GM10248 (cell line): ENCODE measurements at places on chromosomes 7 and 10.

- DNase-seq, result no peak
Observed at GRCh38 chr7:128244861-128245260, 3.8 kb downstream of the LEP start.

DNA sequence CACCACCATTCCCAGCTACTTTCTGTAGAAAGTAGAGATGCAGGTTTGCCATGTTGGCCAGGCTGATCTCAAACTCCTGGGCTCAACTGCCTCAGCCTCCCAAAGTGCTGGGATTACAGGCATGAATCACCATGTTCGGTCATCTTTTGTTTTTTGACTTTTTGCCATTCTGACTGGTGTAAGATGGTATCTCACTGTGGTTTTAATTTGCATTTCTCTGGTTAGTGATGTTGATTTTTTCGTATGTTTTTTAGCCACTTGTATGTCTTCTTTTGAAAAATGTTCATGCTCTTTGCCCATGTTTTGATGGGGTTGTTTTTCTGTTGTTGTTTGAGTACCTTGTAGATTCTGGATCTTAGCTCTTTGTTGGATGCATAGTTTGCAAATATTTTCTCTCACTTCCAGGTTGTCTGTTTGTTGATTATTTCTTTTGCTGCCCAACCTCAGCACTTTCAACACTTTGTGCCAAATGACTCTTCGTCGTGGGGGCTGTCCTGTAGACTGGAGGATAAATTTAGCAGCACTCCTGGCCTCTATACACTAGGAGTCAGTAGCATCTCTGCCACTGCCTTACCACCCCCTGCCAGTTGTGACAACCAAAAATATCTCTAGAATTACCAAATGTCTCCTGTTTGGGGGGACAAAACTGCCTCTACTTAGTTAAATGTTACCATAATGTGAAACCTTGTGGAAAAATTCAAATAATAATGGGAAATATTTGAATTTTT, 6.5 kb upstream of the CPED1 start:
- no peak for DNase-seq

- peak; percentile 21 for DNase-seq
Observed at GRCh38 chr10:4686644-4686996, 139.4 kb upstream of the AKR1E2 start.

GRCh38 chr7:104983578-104984539, 30.1 kb upstream of the KMT2E start:
- peak; percentile 85 for DNase-seq

- DNase-seq, result no peak
Observed at GRCh38 chr10:74097776-74098175, 52.9 kb downstream of the AP3M1 start.

GRCh38 chr10:119177708-119178371, 772 bp downstream of the PRDX3 start:
- DNase-seq, result no peak

DNA sequence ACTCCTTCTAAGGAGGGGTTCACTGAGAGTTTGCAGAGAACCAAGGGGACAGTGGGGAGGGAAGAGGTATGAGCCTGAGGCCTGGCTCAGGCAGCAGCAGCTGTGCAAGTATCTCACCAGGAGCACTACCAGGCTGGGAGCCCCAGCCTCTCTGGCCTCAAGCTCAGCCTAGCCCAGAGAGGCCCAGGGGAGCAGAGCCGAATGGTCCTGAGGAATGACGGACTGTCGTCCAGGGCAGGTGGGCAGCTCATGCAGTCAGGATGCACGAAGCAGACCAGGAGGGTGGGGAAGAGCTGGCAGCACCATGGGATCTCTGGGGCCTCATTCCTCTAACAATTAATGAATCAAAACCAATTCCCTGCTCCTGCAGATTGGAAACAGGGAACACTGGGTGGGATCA, 151.5 kb downstream of the GRID1 start:
- DNase-seq, result no peak

- DNase-seq, result no peak
Observed at GRCh38 chr7:128352153-128352537, 8.4 kb upstream of the RBM28 start.

DNA sequence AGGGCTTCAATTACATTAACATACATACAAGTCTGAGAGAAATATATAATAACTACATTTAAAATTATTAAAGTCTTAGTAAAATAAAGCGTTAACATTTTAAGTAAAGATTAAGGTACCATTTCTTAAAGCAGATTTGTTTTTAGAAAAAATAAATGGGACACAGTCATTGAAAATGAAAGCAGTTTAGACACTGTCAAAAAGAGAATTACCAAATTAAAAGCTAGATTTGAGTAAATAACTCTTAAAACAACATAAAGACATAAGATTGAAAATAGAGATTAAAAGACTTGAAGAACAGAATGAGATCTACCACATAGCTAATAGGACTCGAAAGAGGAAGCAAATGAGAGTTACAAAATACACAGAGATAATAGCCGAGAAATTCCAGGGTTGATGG, 562.2 kb upstream of the FOXK1 start:
- DNase-seq, result no peak

- no peak for DNase-seq
Observed at GRCh38 chr7:97145068-97145467, 27.6 kb downstream of the SDHAF3 start.

DNA sequence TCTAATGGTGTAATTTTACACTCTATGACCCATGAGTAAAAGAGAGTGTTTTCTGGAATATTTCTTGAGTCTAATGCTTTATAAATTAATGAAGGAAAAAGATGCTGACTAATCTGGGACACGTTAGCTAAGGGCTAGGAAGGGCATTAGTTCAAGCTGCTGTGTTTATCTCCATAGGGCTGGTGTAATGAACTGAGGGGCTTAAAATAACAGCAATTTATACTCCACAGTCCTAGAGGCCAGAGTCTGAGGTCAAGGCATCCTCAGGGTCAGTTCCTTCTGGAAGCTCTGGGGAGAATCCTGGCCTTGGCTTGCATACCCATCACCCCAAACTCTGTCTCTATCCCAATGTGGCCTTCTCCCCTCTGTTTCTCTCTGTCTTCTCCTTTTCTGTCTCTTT, 105.2 kb upstream of the PFKP start:
- no peak for DNase-seq

DNA sequence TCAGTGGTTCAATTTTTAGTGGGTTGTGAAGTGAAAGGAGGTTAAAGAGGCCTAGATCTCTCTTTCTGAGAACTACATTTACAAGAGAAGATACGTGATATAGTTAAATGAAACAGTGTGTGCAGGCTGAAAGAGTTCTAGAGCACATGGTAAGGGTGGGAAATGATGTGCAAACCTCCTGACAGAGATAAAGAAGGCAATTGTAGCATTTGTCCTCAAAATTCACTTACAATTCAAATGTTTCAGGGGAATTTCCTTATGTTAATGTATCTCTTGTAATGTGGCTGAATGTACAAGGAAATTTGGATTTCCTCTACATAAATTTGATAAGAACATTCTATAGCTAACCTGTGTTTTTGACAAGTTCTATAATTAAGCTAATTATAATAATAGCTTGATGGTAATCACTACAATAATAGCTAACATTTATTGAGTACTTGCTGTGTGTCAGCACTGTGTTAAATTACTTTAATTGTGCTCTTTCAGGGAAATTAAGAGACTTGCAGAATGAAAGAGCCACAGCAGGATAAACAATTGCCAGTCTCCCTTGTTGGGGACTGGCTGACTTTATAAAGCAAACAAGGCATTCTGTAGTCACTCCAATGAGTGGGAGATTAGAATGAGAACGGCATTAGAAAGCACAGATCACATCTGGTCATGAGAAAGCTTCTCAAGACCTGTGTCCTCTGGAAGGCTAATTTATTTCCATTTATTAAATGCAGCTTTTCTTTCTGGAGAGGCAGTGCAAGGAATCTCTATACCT, 139.7 kb upstream of the TMEM72 start:
- no peak for DNase-seq

DNA sequence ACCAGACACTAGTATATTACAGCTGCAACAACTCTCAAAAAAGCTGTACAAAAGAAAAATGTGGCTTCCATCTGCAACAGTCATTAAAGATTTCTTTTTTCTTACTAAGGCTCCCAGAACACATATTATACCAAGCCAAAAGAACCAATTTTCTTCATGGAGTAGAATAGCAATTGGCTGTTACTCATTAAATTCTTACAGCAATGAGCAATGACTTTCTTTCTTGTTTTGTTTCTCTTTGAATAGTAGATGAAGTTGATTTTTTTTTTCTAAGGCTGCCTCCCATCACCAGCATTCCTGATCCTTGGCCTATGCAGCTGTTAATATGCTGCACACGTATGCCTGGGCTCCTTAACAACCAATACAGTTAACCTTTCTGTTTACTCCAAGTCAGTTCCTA, 36.6 kb upstream of the SPOCK2 start:
- no peak for DNase-seq

DNA sequence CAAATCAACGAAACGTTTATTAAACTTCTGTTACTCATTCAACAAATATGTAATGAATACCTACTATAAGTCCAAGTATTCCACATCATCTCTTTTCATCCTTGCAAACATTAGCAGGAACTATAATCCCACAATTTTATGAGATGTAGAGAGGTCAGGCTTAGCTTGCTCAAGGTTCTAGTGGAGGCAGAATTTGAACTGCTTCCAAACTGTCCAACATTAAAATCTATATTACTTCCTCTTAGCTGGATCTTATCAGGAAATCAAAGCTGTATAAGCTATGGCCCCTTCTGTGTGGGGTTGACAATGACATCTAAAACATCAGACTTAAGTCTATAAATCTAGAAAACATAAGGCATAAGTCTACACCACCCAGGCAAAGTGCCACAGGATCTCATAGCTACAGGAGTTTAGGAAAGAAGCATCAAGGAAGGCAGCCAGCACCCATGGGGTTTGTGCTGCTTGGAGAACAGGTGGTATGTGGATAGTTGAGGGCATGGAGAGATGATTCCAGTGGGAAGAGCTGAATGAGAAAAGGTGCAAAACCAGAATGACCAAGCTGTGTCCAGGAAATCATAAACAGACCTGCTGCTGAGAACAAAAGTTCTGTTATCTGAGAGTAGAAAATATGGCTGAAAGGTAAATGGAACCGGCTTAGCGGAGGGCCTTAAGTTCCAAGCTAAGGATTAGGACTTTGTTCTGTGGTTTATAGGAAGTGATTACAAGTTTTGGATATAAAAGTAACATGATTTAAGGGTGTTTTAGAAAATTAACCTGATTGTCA, 34.5 kb downstream of the PAPSS2 start:
- no peak for DNase-seq

DNA sequence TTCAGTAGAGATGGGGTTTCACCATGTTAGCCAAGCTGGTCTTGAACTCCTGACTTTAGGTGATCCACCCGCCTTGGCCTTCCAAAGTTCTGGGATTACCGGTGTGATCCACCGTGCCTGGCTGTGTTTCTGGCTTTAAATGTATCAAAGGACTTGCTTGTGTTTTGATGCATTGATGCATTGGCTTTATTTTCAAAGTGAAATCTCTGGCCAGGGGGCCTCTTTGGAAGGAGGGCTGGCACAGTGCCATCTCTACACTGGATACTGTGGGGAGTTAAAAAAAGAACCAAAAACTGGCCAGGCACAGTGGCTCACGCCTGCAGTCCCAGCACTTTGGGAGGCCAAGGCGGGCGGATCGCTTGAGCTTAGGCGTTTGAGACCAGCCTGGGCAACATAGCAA, 16.0 kb downstream of the MNX1 start:
- no peak for DNase-seq

GRCh38 chr7:18740579-18740988, 245.0 kb downstream of the HDAC9 start:
- DNase-seq, result no peak

- no peak for DNase-seq
Observed at GRCh38 chr10:118310822-118311221, 31.3 kb downstream of the FAM204A start.

DNA sequence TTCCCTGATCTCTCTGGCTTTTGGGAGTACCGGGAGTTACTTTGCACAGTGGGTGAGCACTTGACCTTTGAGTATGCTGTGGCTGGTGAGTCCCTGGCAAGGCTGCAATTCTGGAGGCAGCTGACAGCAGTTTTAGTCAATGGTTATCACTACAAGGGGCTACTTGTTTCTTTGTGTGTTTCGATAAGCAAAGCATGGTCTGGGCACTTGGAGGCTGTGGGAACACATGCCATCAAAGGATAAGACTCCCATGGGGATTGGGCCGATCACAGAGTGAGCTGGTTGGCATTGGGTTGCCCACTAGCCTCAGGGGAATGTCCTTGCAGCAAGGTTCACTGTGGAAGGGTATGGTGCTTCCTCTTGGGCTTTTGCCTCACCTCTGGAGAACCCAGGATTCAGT, 208.2 kb downstream of the SNX13 start:
- DNase-seq, result no peak

GRCh38 chr10:14581553-14582321, 193.0 kb downstream of the FAM107B start:
- no peak for DNase-seq

- no peak for DNase-seq
Observed at GRCh38 chr7:120991581-120991980, 3.1 kb downstream of the CPED1 start.

- no peak for DNase-seq
Observed at GRCh38 chr7:17446340-17446739, 147.9 kb downstream of the AHR start.

- DNase-seq, result peak; percentile 18
Observed at GRCh38 chr7:96284835-96285234, 37.1 kb downstream of the SLC25A13 start.

DNA sequence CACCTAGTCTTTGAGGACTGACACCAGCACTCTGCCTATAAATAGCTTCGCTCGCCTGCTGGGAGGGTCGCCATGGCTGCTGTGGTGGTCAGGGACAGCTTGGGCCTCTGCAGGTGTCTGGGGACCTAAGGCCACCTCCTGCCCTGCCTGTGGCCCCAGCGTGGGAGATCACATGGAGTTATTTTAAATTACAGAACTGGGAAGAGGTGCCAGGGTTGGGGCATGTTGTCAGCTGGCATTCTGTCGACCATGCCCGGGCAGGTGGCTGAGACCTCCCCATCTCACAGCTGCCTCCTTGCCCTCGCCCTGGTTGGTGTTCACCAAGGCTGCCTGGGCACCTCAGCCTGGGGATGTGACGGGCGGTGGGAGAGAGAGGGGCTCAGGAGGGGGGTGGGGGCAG, 18.1 kb downstream of the SHH start:
- DNase-seq, result no peak

DNA sequence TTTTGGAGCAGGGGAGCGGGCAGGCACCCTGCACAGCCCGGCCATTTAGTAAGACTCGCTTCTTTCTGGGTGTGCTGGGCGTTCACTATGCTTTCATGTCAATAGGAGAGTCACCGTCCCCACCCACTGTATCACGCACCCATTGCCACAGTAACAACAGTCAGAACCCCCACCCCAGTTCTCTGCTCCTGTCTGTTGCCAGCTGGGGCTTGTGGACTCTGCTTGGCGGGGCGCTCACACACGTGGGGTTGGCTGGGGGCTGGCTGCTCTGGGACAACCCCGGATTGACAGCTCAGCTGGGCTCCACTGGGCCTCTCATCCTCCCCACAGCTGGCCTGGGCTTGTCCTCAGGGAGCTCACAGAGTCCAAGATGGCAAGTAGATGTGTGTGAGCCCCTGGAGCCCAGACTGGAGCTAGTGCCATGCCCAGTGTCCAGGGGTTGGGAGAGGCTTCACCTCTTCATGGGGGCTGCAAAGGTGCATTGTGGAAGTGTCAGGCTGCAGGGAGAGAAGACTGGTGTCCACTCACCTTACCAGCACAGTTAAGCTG, 59.6 kb downstream of the GLRX3 start:
- no peak for DNase-seq
